ENCODE measurements at places on chromosomes 7 and 10.

GRCh38 chr10:8130973-8131911, 76.8 kb downstream of the GATA3 start:
- DNase-seq: no peak

- DNase-seq: no peak
Observed at GRCh38 chr10:97336006-97336405, 1.5 kb upstream of the FRAT2 start.

- no peak for DNase-seq
Observed at GRCh38 chr7:142581341-142581740, 167.9 kb upstream of the PRSS1 start.

- DNase-seq: no peak
Observed at GRCh38 chr10:89679986-89680385, 21.4 kb upstream of the KIF20B start.

- no peak for DNase-seq
Observed at GRCh38 chr10:50501924-50502452, 121.8 kb downstream of the SGMS1 start.

GRCh38 chr10:24952143-24952706, at the start of gene PRTFDC1:
PRTFDC1 (minus strand) TSS chr10:24952606; CDS start chr10:24952575, 31 bp downstream.
- peak; percentile 18 for DNase-seq

DNA sequence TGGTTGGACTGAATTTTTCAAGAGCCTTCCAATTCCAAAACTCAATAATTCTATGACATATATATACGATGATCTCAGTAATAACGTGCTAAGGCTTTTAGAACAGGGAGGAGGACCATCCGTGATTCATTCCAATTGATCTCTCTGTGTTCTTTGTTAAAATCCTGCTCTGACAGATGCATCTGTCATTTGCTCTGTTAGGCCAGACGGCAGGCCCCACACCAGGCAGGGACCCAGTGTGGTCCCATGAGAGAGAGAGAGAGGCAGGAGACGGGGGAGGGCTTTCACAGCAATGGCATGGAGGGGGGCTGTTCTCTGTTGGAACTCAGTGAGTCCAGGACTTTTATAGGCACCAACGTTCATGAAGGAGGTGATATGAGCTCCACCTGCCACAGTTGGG, 160.0 kb upstream of the INSYN2A start:
- DNase-seq: no peak

DNA sequence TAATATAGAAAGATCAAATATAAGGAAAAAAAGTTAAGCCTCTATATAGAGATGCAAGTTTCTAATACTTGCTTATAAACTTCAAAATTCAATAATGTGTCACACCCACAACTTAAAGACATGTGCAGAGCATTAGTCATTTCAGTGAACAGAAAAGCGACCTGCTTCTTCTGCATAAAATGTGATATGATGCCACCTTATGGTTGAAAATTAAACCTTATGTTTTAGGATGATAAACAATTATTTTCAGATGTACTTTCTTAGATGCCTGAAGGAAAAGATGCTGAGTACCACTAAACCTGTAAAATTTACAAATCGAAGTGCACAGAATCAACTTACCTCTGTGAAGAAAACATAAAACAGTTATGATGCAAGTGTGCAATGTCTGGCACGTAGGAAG, 96.0 kb downstream of the MTERF1 start:
- no peak for DNase-seq

GRCh38 chr10:12509016-12509793, 159.9 kb downstream of the CAMK1D start:
- DNase-seq: no peak

DNA sequence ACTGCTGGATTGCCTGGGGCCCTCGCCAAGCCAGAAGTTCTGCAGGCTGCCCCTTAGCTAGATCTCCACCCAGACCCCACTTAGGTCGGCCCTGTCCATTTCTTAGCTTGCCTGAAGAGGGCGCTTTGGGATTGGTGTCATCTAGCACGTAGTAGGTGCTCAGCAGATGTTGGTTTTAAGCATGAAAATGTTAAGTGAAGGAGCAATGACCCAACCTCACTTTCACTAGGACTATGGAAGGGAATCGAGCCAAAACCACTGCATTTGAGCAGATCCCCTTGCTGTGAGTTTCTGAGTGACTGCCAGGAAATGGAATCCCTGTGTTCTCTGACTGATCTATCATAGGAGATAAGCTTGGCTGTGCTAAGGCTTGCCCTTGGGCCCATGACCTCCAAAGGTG, 131.7 kb upstream of the EEPD1 start:
- DNase-seq: no peak

DNA sequence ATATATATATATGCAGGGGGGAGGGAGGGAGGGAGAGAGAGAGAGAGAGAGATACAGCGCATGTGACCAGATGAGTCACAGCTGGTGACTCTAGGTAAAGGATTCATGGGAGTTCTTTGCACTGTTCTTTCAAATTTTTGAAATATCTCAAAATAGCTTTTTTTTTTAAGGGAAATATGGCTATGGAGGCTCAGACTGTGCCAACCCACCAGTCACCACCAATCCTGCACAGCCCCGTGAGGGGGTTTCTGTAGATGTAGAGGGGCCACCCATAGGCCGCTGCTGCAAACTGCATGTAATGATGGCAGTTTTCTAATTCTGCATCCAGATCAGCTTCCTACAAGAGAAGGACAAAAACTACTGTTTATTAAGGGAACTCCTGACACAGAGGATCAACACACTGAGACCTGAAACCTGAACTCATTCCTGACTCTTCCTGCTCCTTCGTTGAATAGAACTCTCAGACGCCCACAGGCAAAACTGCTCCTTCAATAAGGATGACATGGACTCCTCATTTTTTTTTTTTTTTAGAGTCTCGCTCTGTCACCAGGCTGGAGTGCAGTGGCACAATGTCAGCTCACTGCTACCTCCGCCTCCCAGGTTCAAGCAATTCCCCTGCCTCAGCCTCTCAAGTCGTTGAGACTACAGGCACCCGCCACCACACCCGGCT, 17.3 kb downstream of the DAGLB start:
- no peak for DNase-seq

DNA sequence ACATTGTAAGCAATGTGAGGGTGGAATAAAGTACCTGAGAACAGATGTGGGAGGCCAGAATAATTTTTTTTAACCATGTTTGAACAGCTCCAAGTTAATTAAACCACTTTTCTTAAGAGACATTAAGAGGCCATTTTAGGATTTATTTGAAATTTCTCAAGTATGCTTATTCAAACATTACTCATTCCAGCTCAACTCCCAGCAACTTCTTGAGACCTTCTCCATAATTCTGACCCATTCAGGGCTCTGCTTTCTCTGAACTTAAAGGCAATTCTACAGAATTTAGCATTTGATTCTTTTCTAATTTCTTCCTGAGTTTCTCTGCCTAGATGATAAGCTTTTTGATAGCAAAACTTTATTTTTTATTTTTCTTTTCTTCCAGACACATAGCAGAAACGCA, 314.5 kb downstream of the CAMK1D start:
- no peak for DNase-seq

- no peak for DNase-seq
Observed at GRCh38 chr7:98930464-98930863, 52.1 kb downstream of the TRRAP start.

DNA sequence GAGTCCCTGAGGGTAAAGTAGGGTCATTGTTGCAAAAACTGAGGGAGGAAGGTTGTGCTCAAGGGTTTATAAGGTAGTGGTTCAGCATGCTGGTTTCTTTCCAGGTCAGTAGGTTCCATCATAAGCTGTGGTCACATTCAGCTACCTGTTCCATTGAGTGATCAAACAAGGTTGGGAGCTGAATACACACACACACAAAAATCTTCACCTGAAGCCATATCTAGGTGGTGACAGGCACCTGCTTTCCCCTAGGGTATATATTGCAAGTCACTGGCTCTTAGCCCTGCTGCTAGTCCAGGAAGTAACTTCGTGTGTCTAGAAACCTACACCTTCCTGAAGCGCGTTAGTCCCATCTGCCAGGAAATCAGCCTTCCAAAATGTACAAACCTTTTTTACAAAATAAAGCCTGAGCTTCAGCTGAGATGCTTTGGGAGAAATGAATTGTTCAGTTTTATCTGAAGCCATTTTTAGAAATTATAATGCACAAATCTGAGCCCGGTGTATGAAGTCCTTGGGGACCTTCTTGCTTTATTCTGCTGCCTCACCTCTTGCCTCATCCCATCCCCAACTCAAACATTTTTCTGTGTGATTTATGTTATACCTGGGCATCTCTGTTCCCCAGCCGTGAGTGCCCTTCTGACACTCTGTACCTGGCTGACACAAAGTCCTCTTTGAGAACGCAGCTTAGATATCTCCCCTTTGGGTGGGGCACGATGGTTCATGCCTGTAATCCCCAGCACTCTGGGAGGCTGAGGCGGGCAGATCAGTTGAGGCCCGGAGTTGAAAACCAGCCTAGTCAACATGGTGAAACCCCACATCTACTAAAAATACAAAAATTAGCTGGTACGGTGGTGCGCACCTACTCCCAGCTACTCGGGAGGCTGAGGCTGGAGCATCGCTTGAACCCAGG, 10.6 kb upstream of the LAMTOR4 start:
- DNase-seq: no peak

GRCh38 chr10:61986382-61986781, 84.9 kb downstream of the ARID5B start:
- DNase-seq: no peak

DNA sequence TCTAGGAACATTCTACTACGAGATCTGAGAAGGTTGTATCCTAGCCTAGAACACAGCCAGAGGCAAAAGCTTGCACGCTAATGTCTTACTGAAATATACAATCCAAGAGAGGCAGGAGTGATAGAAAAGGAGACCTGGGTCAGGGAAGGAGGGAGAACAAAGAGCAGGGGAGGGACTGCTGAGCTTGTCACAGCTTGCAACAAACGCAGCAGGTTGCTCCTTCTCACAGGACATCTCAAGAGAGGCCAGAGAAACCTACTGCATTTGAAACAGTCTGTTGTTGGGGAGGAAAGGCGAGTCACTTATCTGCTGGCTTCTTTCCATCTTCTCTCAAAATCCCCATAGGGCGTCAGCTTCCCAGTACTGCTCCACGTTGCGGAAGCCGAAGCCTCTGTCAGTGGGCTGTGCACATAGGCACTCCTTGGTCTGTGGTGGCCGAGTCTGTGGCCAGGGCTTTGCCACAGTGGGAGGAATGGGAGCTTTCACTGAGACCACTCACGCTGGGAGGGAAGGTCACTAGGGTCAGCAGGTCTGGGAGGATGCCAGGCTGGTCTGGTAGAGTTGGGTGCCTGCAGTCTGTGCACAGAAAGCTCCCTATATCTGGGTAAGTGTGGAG, 25.8 kb upstream of the GPNMB start:
- no peak for DNase-seq

- no peak for DNase-seq
Observed at GRCh38 chr7:611281-611810, 91.7 kb upstream of the PDGFA start.

Data from activated B cell treated with CpG ODN at 0.5 μM for 24 hours (primary cell).